ENCODE measurements at places on chromosomes 1 and 21.

DNA sequence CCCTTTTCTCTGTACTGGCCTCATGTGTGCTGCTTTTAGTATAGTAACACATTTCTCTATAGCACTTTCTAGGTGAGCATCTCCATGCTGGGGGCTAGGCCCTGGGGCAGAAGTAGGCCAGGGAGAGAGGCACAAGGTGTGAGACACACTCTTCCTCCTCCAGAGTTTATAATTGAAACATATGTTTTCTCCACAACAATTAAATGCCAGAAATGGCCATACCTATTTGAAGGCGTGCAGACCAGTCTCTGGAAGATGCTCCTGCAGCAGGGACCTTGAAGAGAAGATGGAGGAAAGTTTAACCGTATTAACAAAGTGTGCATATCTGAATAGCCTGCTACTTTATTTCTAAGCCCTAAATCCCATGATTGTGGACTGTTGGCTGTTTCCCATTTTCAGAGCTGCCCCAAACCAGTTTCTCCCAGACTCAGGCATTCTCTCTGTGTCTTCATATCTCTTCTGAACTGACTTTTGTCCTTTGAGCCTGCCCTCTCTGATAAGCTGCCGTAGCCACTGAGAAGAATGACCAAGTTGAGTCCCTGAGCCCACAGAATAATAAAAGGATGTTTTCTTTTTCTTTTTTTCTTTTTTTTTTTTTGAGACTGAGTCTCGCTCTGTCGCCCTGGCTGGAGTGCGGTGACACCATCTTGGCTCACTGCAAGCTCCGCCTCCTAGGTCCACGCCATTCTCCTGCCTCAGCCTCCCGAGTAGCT is 81.3 kb downstream of the LRRC8D start:
- DNase-seq, result no peak

DNA sequence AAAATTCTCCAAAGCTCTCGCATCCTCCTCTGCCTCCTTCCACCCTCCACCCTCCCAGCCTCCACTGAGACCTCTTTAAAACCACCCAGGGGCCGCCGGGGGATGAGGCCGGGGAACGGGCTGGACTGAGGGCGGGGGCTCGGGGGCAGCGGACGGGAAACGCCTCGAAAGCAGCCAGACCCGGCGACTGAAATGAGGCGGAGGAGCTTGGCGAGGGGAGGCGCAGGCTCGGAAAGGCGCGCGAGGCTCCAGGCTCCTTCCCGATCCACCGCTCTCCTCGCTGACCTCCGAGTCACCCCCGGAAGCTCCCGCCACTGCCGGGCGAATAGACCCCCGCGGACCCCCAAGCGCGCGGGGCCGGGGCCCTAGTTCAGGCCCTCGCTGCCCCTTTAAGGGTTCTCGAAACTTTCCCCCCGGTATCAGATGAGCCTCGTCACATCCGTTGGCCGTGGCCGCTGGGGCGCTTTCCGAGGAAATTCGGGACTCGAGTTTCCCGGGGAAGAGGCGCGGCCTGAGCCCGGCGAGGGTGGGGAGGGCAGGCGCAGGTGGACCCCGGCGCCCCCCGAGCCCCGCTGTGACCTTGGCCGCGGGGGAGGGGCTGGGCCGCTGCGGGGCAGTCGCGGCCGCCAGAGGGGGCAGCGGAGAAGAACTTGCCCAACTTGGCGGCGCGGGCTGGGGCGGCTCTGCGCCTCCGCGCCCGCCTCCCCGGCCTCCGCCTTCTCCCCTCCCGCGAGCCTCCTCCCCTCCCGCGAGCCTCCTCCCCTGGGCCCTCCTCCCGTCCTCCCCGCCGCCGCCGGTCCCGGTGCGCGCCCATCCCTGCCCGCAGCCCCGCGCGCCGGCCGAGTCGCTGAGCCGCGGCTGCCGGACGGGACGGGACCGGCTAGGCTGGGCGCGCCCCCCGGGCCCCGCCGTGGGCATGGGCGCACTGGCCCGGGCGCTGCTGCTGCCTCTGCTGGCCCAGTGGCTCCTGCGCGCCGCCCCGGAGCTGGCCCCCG is at the start of gene BACE2:
BACE2 (plus strand) TSS at position 813 of the 995 bp plus-strand sequence; CDS start at position 917, 104 bp downstream.
- DNase-seq, result peak; percentile 73

DNA sequence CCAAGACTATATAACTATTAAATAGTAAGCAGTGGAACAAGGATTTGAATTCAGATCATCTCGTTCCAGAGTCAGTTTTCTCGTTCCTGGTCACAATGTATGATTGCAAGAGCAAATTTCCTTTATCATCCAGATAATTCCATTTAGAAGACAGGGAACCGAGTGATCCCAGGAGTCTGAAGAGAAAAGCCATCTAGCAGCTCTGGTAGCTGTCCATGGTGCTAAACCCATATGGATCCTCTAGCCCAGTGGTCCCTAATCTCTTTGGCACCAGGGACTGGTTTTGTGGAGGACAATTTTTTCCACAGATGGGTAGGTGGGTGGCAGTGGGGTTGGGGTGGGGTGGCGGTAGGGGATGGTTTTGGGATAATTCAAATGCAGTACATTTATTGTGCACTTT is 229.4 kb downstream of the PTPRU start:
- peak; percentile 20 for DNase-seq

- peak; percentile 36 for DNase-seq
Observed at GRCh38 chr1:161071886-161072371, 2.2 kb upstream of the ARHGAP30 start.

- DNase-seq, result no peak
Observed at GRCh38 chr21:40284409-40284808, 417.2 kb downstream of the PCP4 start.

DNA sequence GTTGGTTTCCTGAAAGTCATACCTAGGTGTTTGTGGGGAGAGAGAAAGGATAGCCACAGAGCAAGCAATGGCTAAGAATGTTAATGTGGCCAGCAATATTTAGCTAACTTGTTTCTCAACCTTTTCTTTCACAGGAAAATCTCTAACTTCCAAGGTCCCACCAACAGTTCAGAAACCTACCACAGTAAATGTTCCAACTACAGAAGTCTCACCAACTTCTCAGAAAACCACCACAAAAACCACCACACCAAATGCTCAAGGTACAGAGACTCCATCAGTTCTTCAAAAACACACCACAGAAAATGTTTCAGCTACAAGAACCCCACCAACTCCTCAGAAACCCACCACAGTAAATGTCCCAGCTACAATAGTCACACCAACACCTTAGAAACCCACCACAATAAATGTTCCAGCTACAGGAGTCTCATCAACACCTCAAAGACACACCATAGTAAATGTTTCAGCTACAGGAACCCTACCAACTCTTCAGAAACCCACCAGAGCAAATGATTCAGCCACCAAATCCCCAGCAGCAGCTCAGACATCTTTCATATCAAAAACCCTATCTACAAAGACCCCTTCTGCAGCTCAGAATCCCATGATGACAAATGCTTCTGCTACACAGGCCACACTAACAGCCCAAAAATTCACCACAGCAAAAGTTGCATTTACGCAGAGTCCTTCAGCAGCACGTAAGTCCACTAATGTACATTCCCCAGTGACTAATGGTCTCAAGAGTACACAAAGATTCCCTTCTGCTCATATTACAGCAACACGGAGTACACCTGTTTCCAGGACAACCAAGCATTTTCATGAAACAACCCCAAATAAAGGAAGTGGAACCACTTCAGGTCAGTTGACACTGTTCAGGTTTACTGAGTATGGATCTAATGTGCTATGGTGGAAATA is 15.3 kb downstream of the CD55 start:
- DNase-seq, result no peak

GRCh38 chr1:70667494-70668170 is 256.6 kb downstream of the CTH start:
- DNase-seq, result peak; percentile 27

DNA sequence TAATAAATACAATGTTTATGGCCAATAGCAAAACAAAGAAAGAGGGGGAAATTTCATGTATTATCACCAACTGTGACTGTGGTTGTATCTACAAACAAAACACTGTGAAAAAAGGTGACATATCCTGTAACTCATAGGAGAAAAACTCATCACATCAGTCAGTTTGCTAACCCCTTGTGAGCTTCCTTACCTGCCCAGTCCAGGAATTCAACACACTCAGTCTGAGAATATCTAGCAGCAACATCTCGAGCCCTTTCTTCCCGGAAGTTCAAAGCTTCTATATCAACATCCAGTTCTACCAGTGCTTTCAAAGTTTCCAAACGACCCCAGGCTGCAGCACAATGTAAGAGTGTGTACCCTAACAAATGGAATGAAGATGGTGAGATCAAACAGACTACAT is 11.5 kb downstream of the TEX50 start:
- DNase-seq, result no peak

GRCh38 chr21:32918478-32919120 is 107.1 kb upstream of the OLIG2 start:
- no peak for DNase-seq

- no peak for DNase-seq
Observed at GRCh38 chr21:45258466-45258865, 29.2 kb downstream of the POFUT2 start.

DNA sequence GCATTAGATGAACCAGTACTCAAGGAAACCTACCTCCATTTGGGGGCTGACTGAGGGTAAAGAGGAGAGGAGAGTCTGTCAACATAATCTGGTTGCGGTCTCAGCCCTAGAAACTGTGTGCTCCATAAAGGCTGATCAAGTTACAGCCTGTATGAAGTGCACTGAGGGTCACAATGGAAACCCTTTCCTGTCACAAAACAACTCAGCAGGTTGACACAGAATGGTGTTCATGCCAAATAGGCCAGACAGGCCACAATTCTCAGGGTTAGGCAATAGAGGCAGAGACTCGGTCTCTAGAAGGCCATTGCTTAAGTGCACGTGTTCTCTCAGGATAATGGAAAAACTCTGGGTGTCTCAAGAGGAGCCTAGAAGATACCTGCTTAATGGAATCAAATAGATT is 4.1 kb upstream of the ANKRD35 start:
- no peak for DNase-seq

GRCh38 chr1:175252561-175252960 is 60.0 kb upstream of the KIAA0040 start:
- DNase-seq, result no peak

DNA sequence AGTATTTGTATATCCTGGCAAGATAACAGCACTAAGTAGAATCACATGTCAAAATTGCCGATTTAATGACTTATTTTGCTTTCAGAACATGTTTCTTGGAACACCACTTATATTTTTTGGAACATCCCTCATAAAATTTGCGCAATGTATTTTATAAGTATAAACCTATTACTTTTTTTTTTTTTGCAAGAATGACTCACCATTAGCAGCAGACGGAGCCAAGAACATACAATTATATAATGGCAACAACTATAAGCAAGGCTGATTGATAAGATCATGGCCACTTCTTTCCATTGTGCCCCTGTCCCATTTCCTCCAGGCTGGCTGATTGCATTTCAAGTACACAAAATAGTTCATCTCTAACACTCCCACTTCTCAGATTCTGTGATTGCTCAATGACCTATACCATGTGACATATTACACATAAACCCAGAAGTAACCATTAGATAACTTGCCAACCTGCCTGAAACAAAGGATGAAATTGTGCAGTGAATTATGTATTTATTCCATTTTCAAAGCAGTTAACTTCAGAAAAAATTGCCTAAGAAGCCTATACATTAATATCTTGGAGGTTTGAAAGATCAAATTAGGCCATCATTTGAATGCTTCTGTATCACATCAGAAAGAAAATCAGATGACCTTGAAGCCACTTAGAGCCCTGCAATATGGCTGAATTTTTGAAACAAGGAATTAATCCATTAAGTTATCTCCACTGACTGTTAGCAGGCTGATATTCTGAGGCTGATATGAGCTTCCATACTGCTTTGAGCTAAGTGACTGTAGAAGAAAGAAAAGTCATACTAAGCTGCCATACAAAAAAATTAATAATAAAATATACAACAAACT is 77.8 kb upstream of the PRMT6 start:
- DNase-seq, result peak; percentile 3

GRCh38 chr1:212816567-212817278 is 25.0 kb downstream of the TATDN3 start:
- DNase-seq, result peak; percentile 6

DNA sequence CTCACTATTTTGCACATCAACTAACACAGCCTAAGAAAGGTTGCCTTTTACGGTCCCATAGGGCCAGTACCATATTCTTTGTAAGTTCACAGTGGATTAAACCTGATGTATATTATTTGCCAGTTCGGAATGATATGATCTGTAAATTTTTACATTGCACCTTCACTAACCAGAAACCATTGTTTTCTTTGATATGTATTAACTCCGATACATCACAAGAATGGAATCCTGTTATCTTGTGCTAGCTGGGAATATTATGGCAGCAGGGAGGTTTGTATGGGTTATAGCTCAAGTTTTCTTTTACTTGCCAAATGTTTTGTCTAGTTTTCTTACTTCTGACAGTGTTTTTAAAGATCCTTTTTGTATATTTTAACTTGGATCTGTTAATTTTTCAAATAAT is 51.4 kb upstream of the S1PR1 start:
- DNase-seq, result no peak

DNA sequence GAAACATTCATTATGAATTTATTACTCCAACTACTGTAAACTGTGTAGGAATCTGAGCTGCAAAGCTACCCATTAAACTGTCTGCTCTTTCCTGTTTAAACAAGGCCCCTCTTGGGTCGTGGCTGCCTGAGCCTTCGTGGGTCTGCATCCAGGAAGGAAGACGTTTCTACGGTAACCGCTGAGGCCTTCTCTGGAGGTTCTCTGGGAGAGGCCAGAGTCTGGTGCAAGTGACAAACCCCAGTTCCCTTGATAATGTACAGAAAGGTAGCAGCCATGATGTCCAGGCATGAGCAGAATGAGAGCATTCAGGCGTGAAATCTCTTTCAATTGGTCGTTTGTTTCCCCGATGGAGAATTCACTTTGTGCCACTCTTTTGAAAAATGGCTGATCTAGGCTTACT is 350.2 kb downstream of the PLPP3 start:
- no peak for DNase-seq

DNA sequence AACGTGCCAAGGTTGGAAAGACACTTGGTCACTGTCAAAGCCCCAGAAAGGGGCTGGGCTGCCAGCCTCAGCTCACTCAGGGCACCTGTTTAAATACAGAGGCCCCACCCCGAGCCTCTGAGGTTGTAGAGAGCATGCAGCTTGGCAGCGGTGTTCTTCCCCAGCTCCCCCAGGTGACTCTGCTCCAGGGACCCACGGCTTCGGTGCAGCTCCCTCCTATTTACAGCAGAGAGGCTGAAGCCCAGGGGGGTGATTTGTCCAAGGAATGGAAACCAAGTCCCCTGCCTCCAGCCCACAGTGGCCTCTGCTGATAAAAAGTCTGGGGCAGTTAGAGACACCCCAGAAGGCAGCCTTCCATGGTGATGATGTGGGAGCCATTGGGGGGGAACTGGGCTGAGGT is 9.1 kb upstream of the C1QA start:
- DNase-seq, result no peak

DNA sequence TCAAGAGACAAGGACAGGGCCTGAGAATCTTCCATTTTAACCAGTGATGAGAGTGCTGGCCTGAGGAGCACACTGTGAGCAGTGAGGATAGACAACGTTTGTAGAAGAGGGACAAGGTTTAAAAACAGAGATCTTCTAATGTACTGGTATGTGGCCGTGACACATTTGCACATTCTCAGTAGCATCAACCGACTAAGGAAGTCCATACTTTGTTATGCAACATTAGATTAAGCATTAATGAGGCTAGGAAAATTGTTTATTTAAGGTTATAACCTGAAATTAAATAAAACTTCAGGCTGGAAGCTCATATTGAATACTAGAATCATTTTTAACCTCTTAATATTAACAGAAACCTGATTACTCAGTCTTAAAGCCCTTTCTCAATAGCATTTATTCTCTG is 99.0 kb downstream of the SLC45A1 start:
- DNase-seq, result no peak

GRCh38 chr1:209539576-209539975 is 43.9 kb upstream of the CAMK1G start:
- peak; percentile 10 for DNase-seq

- peak; percentile 96 for DNase-seq
Observed at GRCh38 chr1:221335161-221336101, 406.5 kb downstream of the DUSP10 start.

- no peak for DNase-seq
Observed at GRCh38 chr21:15624646-15625045, 105.1 kb upstream of the USP25 start.

All from EL (cell line).